AG09319 (cell line): ENCODE measurements at places on chromosomes 3 and 15.

DNA sequence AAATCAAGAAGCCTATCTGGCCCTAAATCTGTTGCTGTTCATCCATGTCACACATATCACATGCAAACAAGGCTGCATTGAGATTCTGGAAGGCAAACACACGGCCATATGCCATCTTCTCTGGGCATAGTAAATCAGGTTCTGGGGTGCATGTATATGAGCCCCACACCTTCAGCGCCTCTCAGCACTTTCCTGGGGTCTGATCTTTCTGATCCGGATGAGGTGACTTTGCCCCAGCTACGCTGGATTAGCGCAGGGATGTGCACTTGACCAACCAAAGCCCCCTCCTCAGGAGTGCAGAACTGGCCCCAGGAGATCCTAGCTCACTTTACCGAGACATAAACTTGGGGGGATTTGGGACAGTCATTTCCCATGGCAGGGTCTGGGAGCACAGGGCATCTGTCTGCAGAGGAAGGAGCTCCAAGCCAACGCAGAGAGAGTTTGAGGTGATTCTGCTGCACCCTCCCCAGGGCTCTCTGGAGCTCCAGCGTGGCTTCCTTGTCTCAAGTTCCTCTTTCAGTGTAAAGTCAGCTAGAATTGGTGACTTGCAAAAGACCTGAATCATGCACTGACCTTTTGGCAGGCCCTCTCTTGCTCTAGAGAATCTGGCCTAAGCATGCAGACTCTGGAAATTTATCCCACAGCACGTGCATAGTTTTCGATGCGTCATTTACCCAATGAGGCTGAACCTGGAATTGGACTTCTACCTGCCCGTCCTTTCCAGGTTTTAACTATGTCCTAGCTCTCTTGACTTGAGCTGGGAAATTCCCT lies 63.5 kb upstream of the KLF13 start:
- no peak for DNase-seq

GRCh38 chr3:145063616-145064015 lies 1092.0 kb downstream of the DIPK2A start:
- no peak for DNase-seq

DNA sequence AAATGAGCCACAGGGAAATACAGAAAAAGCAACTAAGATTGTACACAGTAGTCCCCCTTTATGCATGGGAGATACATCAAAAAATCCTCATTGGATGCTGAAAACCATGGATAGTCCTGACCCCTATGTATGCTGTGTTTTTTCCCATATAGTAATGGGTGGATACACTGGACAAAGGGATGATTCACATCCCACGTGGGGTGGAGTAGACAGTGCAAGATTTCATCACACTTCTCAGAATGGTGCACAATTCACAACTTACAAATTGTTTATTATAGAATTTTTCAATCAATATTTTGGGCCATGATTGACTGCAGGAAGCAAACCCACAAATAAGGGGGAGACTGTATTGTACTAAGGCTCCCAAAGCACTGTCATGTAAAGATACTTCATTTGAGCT lies 224.4 kb upstream of the STRIT1 start:
- no peak for DNase-seq

DNA sequence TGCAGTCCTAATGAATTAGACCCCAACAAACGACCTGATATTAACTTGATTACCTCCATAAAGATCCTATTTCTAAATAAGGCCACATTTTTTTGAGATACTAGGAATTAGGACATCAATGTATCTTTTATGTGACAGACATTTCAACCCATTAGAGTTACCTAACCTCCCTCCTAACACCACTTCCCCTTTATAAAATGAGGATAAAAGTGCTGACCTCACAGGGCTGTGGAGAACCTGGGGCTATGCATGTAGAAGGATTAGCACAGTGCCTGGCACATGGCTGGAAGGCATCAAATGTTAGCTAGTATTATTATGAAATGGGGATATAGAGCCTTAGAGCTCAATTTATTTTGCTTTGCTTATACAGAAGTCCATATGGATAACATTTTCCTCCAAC lies 53.5 kb upstream of the LRRN1 start:
- DNase-seq = no peak

GRCh38 chr3:76369170-76369569 lies 583.8 kb upstream of the ZNF717 start:
- DNase-seq = no peak

DNA sequence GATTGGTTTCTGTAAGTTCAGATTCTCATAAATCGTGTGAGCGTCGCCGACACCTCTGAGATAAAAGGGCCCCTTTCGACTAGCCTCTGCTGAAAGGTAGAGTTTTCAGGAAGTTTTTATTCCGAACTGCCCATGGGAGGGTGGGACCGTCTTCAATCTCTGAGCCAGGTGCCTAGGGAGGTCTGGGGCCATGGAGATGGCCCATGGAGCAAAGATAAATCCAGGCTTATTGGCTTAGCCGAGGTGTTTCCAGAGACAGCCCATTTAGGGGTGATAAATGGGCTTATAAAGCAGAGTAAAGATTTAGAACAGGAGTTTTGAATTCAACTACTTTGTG lies 442 bp downstream of the QTRT2 start:
- no peak for DNase-seq
